CD4-positive, alpha-beta T cell (primary cell): ENCODE measurements at places on chromosomes 5 and 9.

- no peak for DNase-seq
Measured at GRCh38 chr9:120916588-120916987, 10.0 kb downstream of the TRAF1 start.

DNA sequence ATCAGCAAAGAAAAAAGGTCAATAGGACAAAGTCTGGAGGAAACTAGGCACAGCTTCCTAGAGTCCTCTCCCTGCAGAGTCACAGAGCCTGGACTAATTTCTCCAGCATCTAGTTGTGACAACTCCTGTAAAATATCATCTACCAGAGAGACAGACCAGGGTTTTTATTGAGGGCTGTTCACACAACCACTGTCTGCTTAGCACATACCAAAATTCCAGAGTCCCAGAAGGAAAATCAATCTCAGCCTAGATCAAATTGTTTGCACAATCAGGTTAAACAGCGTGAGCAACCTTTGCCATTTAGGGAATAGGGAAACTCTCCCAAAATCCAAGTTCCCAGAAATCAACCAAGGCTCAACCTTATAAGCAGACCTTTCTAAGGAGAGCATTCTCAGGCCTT lies 190.3 kb downstream of the SYK start:
- no peak for DNase-seq

DNA sequence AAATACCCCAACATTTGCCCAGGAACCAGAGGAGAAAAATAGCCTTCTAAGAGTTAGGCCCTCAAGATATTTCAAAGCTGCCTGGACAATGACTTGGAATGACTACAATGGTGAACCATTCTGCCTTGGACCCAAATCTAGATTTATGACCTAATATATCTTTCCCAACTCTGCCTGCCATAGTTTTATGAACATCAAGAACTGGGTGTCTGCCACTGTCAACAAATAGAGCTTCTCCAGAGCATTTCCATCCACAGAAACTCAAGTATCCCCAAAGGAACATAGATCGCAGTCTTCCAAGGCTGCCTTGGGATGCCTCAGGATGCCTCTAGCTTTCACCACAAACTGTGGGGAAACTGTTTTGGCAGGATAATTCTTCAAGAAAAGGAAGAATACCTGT lies 48.2 kb upstream of the NFIB start:
- no peak for DNase-seq

GRCh38 chr5:95087816-95088317 lies 197.0 kb downstream of the MCTP1 start:
- no peak for DNase-seq

- no peak for DNase-seq
Measured at GRCh38 chr9:70043285-70043684, 363 bp upstream of the MAMDC2 start.

DNA sequence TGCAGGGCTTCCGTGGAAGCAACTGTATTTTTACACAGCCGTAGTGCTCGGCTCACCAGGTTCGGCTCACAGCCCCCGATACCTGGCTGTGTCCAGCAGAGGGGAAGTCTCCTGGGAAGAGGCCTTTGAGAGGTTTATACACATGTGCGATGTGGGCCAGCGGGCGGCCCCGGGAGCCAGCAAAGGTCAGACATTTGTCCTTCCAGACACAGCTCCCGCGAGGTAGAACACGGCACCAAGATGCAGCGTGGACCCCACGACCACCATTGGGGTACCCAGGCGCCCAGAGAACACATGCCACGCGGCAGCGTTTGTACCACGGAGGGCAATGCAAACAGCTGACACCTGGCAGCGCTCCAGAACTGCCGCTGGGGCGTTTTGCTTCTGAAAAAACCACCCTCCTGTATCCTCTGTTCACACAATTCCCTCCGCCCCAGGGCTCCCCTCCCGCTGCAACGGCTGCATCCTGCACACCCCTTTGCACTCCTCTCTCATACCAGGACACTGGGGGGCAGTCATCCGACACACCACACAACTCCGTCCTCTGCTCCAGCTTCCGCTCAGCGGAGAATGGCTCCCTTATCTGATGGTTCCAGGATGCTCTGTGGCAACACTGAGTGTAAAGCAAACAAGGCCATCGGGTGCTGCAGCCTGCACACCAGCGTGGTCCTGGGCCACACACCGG lies 235.3 kb downstream of the SYK start:
- peak; percentile 37 for DNase-seq

DNA sequence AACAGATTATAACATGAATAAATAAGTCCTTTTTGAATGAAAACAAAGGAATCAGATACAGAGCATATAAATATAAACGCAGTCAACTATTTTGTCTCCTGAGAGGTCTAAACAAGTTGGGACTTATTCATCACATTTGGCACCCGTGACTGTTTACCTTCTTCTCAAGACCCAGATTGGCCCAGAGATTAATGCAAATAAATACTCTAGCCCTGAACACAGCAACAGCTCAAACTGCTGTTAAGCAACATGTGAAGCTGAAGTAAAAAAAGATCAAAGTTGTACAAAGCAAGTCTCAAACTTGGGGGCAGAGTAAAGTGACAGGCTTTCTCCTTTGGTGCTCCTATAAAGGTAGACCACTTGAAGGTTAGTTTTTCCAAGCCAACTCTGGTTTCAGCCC lies 95.0 kb upstream of the NR5A1 start:
- no peak for DNase-seq

GRCh38 chr5:169697976-169698375 lies 60.9 kb downstream of the DOCK2 start:
- no peak for DNase-seq

DNA sequence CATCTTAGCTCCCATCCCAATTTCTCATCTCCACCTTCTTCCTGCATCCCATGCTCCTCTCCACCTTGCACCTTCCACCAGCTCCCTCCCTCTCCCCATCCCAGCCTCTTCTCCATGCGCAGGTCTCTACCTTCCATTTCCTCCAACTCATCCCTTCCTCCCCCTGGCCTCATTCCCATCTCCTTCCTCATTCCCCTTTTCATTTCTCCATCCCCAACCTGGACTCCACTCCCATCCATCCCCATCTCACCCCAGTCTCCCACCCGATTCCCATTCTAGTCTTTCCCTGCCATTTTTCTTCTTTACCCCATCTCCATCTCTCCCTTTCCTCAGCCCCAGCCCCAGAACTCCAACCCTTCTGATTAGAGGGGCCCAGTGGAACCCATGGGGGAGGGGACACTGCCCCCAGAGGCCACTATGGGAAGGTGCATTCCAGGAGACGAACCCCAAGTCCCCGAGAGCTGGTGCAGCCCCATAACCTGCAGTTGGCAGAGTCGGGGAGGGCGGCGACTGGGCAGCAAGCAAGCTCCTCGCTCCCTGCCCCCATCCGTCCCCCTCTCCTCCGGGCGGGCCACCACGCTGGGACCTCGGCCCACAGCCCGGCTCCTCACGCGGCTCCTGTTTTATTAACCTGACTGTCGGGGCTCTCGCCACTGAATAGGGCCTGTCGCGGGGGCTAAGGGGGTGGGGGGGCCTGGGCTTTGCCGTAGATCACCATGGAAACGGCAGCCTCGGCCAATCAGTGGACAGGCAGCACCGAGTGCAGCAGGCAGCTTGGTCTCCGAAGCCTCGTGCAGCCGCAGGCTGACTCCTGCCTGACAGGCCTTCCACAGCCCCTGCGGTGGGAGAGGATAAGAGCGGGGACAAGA lies 66.7 kb downstream of the PCDH1 start:
- DNase-seq, result no peak
